ENCODE measurements at places on chromosomes 4 and X.

- H3K36me3 ChIP-seq = no peaks in the 10 kb centered on the region
- no peak overlapping the region for H3K27ac ChIP-seq
- H3K4me3 ChIP-seq = no peak overlapping the region
- no peaks in the 10 kb centered on the region for H3K4me1 ChIP-seq
Observed at GRCh38 chr4:128608006-128608405, 201.5 kb upstream of the JADE1 start.

DNA sequence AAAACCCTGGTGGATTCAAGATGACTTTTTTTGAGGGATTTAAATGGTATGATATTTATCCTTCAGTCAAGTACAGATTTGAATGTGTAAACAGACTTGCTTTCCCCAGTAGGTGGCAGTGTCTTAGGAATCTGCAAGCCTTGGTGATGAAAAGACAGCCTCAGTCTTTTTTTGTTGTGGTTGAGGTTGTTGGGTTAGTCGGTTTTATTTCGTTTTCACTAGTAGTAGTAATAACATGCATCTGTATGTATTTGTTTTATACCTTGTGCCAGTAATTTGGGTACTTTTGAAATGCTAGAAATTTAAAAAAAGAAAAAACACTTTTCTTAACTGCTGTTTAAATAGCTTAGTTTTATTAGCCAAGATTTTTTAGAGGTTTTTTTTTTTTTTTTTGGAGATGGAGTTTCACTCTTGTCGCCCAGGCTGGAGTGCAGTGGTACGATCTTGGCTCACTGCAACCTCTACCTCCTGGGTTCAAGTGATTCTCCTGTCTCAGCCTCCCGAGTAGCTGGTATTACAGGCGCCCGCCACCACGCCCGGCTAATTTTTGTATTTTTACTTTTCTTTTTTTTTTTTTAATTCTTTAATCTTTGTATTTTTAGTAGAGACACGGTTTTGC lies 39.2 kb downstream of the COPS4 start:
- no peaks in the 10 kb centered on the region for H3K4me1 ChIP-seq
- no peak overlapping the region for H3K27ac ChIP-seq
- no peaks in the 10 kb centered on the region for H3K27me3 ChIP-seq
- H3K4me3 ChIP-seq = no peak overlapping the region
- peaks cover 25% of the 10 kb centered on the region for H3K36me3 ChIP-seq
- peak; percentile 84 for DNase-seq

GRCh38 chrX:24479924-24480323 lies 14.8 kb downstream of the PDK3 start:
- H3K4me3 ChIP-seq = peak overlapping the region; percentile 44
- DNase-seq = peak; percentile 94
- no peaks in the 10 kb centered on the region for H3K27me3 ChIP-seq
- H3K36me3 ChIP-seq = no peaks in the 10 kb centered on the region

DNA sequence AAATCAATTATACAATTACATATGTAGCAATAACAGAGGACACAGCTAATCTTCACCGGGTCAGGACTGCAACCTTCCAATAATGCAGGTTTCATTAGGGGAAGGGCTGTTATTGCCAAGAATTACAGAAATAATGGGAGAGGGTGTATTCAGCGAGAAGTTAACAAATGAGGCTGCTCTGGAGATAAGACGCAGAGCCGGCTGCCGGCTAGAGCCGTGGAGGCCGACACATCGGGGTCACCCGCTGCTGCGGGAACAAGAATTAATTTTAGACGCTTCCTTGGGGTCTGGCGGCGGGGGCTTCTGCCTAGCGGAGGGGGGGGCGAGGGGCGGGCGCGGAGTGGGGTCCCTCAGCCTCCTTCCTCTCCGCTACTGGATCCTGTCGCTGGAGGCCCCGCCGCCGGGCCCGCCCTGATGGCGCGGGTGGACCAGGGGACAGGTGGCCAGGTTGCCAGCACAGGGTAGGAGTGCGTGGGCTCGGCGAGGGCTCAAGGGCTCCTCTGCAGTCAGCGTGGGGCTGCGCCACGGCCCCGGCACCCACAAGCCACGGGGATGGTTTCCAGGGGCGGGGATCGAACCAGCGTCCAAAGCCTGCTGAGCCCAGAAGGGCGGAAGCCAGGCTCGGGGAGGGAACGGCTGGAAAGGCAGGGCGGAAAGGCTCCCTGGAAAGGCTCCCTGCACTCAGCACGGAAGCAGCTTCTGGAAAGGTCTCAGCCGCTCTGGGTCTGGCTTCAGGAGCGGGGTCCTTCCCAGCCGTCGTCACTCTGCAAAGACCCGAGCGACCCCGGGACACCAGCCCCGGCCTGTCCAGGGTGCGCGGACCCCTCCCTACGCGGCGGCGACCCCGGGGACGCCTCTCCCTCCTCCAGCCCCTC lies 113.8 kb upstream of the NKX1-1 start:
- no peak for DNase-seq
- no peak overlapping the region for H3K4me3 ChIP-seq
- no peaks in the 10 kb centered on the region for H3K27me3 ChIP-seq
- H3K4me1 ChIP-seq = no peaks in the 10 kb centered on the region

- H3K27me3 ChIP-seq = no peaks in the 10 kb centered on the region
- H3K27ac ChIP-seq = no peak overlapping the region
- DNase-seq = no peak
- no peaks in the 10 kb centered on the region for H3K4me1 ChIP-seq
- H3K36me3 ChIP-seq = no peaks in the 10 kb centered on the region
- H3K4me3 ChIP-seq = no peak overlapping the region
Observed at GRCh38 chr4:90528551-90528950, 401.4 kb downstream of the CCSER1 start.

DNA sequence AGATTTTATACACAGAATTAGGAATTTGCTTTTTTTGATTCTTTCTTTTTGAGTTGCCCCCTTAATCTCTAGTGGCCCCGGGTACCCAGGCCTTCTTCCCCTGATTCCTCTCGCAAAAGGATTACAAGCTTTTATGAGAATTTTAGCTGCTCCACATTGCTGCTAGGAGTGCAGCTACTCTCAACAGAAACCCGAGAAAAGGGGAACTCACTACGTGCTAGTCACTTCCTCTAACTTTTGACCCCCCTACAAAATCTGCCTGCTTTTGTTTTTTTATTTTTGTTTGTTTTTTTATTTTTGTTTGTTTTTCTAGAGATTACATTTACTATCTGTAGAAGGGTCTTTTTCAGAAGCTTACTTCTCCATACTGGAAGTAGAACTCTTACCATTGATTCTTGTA lies 64.1 kb downstream of the ZNF81 start:
- H3K27ac ChIP-seq = no peak overlapping the region
- no peak overlapping the region for H3K4me3 ChIP-seq
- no peaks in the 10 kb centered on the region for H3K36me3 ChIP-seq
- DNase-seq = no peak

- no peaks in the 10 kb centered on the region for H3K27me3 ChIP-seq
- H3K36me3 ChIP-seq = peaks cover 63% of the 10 kb centered on the region
- no peak for DNase-seq
- H3K4me3 ChIP-seq = no peak overlapping the region
Observed at GRCh38 chr4:1336088-1336491, 10.9 kb upstream of the UVSSA start.

DNA sequence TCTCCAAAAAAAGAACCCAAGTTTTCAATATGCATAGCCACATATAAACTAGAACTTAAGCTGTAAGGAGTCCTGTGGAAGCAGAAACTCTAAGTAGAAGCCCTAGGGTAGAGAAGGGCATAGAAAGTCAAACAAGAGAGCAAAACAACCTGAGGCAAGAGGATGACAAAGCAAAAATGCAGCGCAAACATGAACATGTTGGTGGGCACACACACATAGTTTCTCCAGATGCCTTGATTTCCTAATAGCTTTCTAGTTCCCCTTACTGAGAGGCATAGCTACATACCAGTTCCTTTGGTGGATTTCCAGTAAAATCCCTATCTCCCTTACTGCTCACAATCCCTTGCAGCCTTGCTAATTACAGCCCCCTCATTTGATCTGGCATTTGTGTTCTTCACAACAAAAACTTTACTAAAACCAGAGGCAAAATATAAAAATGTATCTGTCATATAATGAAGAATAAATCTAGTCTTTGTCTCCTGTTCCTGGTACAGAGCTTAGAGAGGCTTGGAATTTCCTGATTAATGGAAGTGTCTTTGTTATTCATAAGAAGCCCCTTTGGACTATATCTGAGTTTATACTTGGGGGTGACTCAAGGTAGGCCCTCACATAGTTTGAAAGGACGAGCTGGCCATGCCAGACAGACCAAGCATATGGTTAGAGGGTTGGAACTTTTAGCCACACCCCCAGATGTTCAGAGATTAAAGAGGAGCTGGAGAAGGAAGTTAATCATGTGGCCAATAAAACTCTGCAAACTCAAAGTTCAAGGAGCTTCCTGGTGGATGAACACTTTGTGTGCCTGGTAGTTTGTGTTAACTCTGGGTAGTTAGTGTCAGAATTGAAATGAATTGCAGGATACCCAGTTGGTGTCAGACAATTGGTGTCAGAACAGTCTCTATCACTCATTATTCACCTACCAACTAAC lies 52.7 kb upstream of the ZCCHC13 start:
- H3K27me3 ChIP-seq = no peaks in the 10 kb centered on the region
- no peak overlapping the region for H3K27ac ChIP-seq
- H3K36me3 ChIP-seq = no peaks in the 10 kb centered on the region
- no peaks in the 10 kb centered on the region for H3K4me1 ChIP-seq
- H3K4me3 ChIP-seq = no peak overlapping the region

- no peak overlapping the region for H3K4me3 ChIP-seq
- no peaks in the 10 kb centered on the region for H3K36me3 ChIP-seq
- H3K27me3 ChIP-seq = no peaks in the 10 kb centered on the region
- no peak for DNase-seq
- H3K27ac ChIP-seq = no peak overlapping the region
Observed at GRCh38 chr4:55547918-55548317, 1.2 kb upstream of the CLOCK start.

DNA sequence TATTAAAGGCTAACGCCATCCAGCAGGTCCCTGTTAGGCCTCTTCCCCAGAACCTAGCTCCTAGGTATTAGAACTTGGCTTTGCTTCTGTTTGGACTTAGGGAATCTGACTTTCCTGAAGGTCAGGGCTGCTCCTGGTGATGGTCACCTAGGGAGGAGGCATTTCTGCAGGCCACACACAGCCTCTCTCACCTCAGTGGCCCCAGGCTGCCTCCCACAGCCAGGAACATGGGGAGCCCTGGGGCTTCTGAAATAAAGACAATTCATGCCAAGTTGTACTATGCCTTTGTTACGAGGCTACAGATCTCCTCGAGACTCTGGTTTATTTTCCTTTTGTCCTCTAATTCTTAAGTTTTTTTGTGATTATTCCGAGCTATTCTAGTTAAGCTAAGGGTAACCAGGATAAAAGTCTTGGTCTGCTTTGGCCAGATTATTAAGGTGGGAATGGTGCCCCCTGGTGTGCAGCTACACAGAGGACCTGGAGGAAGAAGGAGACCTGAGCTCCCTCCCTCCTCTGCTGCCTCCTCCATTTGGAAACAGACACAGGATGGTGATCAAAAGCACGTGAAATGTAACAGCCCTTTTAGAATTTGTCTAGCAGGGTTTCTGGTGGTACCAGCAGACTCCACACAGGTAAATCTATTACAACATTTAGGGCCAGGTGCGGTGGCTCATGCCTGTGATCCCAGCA lies 131.0 kb downstream of the DCLK2 start:
- no peak overlapping the region for H3K27ac ChIP-seq
- DNase-seq = no peak
- no peaks in the 10 kb centered on the region for H3K36me3 ChIP-seq
- H3K27me3 ChIP-seq = peaks cover 4% of the 10 kb centered on the region
- H3K4me3 ChIP-seq = no peak overlapping the region
- no peaks in the 10 kb centered on the region for H3K4me1 ChIP-seq

GRCh38 chr4:144611850-144612249 lies 34.1 kb upstream of the HHIP start:
- no peak overlapping the region for H3K27ac ChIP-seq
- H3K36me3 ChIP-seq = no peaks in the 10 kb centered on the region
- H3K4me1 ChIP-seq = no peaks in the 10 kb centered on the region

DNA sequence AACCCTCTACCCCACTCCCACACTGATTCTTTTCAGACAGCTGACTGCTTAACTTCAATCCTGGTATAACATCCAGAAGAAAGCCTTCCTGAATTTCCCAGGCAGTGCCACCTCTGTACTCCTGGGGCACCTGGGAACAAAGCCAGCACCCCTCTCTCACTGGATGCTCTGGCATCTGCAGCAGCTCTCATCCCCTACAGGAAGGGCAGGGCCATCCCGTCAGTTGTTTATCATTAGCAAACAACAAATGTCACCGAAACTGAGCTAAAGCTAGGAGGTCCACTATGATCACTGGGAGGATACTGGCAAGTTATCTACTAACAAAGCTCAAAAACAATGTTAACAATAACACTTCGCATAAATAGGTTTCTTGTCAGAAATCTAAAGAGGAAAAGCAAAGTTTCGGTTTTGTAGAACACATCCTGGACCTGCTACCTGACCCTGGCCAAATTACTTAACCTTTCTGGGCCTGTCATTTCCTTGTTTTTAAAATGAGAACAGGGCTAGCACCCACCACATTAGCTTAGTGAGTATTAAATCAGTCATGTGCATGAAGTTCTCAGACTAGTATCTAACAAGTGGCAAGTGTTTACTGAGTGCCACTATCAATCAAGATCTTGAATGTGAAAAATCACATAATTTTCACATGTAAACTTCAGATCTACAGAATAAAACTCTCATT lies 86.6 kb downstream of the NR3C2 start:
- H3K36me3 ChIP-seq = no peaks in the 10 kb centered on the region
- no peak overlapping the region for H3K27ac ChIP-seq
- no peaks in the 10 kb centered on the region for H3K27me3 ChIP-seq
- H3K4me3 ChIP-seq = peak overlapping the region; percentile 12
- peaks cover 32% of the 10 kb centered on the region for H3K4me1 ChIP-seq

GRCh38 chr4:75705198-75705977 lies 19.0 kb upstream of the USO1 start:
- H3K27ac ChIP-seq = no peak overlapping the region
- no peak for DNase-seq
- no peaks in the 10 kb centered on the region for H3K27me3 ChIP-seq
- H3K4me3 ChIP-seq = no peak overlapping the region

- no peak overlapping the region for H3K4me3 ChIP-seq
- H3K4me1 ChIP-seq = peaks cover 17% of the 10 kb centered on the region
- peaks cover 6% of the 10 kb centered on the region for H3K36me3 ChIP-seq
Observed at GRCh38 chrX:150704030-150704613, 10.9 kb downstream of the MTMR1 start.

DNA sequence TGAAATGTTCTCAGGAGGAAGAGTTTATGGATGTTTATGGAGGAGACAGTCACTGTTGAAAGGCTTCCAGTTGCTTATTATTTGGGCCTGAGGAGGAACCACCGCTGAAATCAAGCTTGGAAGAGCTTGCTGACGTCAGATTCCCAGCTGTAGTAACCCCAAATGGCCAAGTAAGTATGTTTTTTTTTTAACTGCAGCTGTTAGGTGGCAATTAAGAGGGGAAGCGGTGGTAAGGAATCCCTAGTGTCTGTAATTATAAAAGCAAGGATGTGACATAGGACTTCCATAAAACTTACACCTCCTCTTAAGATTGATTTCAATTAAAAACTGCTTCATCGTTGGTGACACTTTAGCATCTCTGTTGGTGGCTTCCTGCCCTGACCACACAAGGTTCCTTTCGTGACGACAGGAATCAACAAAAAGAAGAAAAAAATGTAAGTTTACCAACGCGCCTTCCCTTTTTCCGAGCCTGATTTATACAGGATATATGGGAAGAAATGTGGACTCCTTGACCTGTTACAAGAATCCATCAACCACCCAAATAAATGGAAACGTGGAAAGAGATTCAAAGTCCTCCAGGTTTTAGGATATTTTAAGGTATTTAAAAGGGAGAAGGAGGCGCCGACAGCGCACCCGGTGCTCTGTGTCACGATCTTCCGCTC lies 884 bp downstream of the RELL1 start:
- H3K4me1 ChIP-seq = peaks cover 41% of the 10 kb centered on the region
- peak; percentile 82 for DNase-seq
- no peaks in the 10 kb centered on the region for H3K36me3 ChIP-seq
- peak overlapping the region; percentile 72 for H3K4me3 ChIP-seq
- H3K27ac ChIP-seq = peak overlapping the region; percentile 91

All from CD4-positive, alpha-beta memory T cell (primary cell).